ENCODE measurements at places on chromosomes 12 and 14.

GRCh38 chr14:61518403-61518802 is 176.9 kb upstream of the HIF1A start:
- DNase-seq: no peak

- DNase-seq: no peak
Measured at GRCh38 chr12:69719336-69720316, 19.0 kb upstream of the RAB3IP start.

DNA sequence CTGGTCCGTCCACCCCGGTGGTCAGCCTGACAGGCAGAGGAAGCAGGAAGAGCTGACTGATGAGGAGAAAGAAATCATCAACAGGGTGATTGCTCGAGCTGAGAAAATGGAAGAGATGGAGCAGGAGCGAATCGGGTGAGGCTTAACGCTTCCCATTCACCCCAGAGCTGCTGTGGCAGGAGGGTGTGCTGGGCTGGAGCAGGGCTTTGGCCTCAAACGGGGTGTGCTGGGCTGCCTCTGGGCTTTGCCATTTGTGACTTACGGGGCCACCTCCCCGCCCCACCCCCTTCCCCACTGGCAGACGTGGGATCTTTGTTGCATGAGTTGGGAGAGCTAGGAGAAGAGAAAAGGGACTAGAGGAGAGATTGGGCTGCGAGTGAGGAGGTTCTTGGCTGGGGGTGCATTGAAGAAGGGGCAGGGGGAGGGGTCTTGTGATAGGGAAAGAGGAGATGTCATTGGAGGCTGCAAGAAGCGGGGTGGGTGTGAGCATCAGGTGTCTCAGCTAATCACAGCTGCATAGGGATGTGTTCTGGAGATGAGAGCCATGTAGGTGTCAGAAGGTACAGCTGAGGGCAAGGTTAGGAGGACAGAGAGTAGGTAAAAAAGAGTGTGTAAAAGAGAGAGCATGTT is 56.3 kb downstream of the RPH3A start:
- no peak for DNase-seq

DNA sequence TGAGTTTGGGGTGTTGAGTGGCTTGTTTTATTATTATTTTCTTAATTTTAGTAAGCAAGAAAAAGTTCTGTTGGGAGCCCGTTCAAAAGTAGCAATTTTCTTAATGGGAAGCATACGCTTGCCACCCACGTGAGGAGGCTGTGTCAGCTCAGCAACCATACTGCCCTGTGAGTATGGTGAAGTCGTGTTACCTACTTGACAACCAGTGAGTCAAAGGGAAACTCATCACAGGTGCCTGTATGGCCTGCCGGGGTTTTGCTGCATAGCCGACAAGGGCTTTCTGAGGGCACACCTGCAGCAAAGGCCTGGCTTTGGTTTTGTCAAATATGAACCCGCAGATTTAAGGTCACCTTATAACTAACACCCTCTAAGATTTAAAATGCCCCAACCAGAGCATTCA is 31.1 kb downstream of the PITPNM2 start:
- DNase-seq: no peak

DNA sequence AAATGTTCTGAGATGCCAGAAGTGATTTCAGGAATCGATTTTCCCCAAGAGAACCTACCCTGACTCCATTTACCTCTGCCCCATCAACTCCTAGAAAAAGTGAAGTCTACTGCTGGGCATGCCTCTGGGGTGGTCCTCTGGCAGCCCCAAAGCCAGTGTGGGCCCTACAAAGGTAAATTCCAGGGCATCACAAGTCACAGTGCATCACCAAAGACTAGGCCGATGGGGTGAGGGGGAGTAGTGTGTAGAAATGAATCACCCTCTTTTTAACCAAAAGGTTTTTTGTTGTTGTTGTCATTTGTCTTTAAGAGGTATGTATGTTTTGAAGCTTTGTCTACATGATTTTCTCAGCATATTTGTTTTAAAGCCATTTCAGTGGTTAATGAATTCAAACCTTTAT is 46.4 kb upstream of the RTRAF start:
- DNase-seq: no peak
